GM19239 (cell line): ENCODE measurements at places on chromosomes 1 and 21.

DNA sequence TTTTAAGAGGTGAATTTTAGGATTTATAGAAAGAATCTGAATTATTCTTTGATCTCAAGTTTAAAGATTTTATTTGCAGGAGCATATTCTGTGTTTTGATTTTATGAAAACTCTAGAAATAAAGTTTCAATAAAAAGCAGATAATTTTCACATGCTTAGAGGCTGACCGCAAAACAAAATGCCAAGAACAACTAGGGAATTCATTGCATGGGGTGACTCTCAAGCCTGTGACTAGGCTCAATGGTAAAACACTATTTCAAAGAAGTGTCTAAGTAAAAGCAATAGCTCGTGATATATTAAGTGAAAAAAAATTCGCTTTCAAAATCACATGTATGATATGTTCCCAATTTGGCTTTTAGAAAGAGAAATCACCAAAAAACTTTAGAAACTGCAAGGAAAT lies 49.6 kb downstream of the RPL5 start:
- no peak for DNase-seq

GRCh38 chr1:154862907-154863306 lies 7.2 kb downstream of the KCNN3 start:
- no peak for DNase-seq

DNA sequence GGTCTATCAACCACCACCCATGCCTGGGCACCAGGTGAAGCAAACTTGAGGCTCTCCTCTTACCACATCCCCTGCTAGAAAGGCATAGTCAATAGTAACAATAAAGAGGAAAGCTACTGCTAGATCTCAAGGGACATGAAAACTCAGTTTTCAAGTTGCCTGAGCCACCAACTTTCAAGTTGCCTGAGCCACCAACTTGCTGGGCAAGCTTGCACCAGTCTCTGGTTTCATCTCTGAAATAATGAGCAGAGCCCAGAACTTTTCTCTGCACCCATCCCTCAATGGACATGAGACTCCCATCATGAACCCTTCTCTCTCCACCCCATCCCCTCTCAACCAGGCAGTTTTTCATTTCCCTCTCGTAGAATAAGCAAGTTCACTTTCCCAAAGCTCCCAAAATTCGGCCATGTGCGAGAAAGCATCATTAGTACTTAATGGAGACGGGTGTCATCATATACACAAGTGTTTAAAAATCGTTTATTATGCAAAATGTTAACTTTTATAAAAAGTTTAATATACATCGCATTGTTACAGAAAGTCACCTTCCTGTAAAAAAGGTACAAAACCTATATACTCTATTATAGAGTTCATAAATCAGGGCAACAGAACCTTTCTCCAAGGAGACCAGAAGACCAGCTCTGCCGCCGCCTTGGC lies 1.7 kb downstream of the ID3 start:
- no peak for DNase-seq

GRCh38 chr21:40564318-40564717 lies 282.6 kb downstream of the DSCAM start:
- no peak for DNase-seq

GRCh38 chr1:18288722-18289121 lies 181.1 kb downstream of the IGSF21 start:
- no peak for DNase-seq

DNA sequence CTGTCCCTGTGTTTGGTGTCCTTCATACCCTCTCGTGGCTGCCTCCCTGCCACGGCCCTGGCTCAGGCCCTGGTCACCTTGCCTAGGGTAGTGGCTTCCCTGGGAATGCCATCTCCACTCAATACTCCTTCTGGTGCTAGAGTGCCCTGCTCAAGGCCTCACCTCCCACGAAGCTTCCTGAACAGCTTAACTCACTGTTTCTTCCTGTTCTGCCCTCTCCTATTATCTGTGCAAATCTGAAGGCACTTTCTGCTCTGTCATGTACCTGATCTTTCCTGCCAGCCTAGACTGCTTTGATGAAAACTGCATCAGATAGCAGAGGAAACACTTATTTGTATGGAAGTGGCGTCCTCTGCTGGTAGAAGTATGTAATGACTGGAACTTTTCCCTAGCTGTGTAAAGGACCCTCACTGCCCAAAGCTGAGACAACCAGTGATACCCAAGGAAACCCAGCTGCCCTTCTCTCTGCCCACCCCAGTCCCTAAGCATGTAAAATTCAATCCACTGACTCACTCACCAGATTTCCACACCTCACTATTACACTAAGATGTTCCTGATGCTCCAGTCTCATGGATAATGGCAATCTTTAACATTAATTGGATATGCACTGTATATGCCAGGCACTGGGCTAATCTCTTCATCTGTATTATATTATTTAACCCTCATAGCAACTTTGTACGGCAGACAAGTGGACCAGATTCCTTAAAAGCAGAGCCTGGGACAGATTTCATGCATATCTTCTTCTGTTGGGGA lies 36.2 kb upstream of the BTG2 start:
- DNase-seq = no peak

- DNase-seq = no peak
Measured at GRCh38 chr1:22705586-22705985, 5.1 kb upstream of the EPHB2 start.

GRCh38 chr1:232890340-232890943 lies 60.0 kb upstream of the NTPCR start:
- DNase-seq = no peak

DNA sequence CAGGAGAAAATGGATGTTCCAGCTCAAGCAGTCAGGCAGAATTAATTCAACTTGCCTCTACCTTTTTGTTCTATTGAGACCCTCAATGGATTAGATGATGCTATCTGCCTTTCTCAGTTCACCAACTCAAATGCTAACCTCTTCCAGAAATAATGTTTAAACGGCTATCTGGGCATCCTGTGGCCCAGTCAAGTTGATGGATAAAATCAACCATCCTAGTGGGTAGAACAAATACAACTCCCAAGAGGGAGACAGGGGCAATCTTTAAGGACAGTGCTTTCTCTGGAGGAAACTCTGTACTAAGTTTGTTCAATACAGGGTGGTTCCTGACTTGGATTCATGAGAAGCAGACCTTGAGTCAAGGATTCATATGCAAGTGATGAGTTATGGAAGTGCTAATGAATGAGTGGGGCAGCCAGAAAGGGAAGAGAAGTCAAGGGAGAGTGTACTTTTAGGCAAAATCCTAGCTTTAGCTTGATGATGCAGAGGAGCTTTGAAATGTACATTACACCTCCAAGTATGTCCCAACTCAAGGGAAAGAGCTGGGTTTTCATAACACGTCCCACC lies 49.4 kb upstream of the COG2 start:
- DNase-seq = no peak

- DNase-seq = no peak
Measured at GRCh38 chr1:234515411-234515810, 36.4 kb upstream of the TARBP1 start.

DNA sequence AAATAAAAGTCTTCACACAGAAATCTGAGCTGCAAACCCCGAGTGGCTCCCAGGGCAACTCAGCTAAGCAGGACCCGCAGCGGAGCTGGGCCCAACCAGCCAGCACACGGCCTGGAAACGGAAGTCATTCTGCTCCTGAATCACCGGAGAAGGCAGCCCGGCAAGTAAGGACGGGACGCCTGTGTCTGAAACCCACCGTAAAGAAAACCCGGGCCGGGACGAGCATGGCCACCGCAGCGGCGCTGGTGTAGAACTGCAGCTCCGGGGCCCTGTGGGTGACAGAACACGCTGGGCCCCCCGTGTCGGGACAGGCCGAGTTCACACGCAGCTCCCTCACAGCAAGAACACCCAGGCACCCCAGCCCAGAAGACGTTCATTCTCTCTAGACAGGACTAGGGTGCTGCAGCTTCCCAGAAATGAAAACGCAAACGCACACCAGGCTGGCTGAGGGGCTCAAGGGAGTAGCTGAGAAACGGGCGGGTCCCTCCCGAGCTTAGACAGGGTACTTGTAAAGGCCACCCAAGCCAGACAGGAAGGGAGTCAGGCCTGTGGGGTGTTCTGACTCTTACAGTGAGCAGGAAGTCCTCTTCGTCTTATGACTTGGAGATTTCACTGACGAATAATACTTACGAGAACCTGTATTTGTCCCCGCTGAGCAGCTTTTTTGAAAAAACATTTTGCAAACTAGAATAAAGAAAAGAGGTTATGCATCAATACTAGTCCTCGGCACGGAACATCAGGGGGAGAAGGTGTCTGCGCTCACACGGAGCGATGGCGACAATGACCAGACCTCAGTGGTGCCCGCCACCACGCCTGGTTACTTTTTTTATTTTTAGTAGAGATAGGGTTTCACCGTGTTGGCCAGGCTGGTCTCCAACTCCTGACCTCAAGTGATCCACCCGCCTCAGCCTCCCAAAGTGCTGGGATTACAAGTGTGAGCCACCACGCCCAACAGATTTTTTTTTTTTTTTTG lies 10.9 kb upstream of the CDK11B start:
- no peak for DNase-seq

DNA sequence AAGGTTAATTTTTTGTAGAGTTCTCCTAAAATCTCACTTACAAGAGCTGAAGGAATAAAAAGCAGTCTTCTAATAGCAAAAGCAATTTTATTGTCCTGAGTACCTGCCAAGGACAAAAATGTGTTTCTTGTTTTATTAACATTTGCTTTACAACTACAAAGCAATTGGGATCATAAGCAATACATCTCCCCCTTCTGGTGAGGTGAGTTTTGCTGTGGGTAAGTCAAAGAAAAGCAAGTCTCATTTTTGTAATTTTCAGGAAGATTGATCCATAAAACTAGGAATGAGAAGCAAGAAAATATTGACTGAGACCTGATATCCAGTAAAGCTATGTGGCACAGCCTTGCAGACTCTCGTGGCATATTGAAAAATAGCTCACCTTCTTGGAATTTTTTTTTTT lies 2162.7 kb downstream of the NCAM2 start:
- DNase-seq = no peak

GRCh38 chr1:29603622-29604021 lies 367.3 kb downstream of the PTPRU start:
- no peak for DNase-seq

DNA sequence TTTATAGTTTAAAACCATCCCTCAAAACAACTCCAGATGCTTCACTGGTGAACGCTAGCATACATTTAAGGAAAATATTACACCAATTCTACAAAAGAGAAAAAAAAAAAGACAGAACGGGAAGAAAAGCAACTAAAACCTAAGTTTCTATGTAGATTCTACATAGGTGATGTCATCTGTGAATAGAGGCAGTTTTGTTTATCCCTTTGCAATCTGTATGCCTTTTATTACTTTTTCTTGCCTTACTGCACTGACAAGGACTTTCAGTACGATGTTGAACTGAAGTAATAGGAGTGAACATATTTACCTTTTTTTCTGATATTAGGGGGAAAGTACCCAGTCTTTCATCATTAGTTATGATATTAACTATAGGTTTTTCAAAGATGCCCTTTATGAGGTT lies 101.7 kb upstream of the HAO2 start:
- no peak for DNase-seq

- DNase-seq = no peak
Measured at GRCh38 chr1:116306840-116307442, 66.1 kb upstream of the ATP1A1 start.

GRCh38 chr1:28273216-28273860 lies 14.0 kb downstream of the SESN2 start:
- DNase-seq = no peak

DNA sequence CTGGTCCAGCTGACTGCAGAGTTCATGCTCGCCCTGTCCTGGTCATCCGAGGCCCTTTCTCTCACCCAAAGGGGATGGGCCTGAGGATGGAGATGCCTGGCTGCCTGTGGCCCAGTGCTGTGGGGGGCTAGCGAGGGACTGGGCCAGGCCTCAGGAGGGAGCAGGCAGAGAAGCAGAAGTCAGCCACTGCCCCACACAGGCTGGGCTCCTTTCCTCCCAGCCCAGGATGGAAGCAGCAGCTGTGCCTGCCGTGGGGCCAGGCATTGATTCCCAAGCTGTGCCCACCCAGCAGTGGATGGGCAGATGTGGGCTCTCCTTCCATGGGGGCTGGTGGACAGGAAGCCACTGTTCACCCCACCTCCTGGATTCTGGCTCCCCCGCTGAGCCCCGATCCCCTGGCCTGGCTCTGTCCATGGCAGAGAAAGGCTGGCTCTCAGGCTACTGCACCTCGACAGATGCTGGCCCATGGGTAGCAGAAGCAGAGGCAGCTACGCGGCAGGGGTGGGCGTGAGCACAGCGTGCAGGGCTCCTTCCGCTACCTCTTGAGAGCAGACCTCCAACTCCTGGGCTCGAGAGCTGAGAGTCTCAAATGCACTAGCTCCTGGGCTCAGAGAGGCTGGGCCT lies 24.6 kb downstream of the RUNX3 start:
- no peak for DNase-seq

DNA sequence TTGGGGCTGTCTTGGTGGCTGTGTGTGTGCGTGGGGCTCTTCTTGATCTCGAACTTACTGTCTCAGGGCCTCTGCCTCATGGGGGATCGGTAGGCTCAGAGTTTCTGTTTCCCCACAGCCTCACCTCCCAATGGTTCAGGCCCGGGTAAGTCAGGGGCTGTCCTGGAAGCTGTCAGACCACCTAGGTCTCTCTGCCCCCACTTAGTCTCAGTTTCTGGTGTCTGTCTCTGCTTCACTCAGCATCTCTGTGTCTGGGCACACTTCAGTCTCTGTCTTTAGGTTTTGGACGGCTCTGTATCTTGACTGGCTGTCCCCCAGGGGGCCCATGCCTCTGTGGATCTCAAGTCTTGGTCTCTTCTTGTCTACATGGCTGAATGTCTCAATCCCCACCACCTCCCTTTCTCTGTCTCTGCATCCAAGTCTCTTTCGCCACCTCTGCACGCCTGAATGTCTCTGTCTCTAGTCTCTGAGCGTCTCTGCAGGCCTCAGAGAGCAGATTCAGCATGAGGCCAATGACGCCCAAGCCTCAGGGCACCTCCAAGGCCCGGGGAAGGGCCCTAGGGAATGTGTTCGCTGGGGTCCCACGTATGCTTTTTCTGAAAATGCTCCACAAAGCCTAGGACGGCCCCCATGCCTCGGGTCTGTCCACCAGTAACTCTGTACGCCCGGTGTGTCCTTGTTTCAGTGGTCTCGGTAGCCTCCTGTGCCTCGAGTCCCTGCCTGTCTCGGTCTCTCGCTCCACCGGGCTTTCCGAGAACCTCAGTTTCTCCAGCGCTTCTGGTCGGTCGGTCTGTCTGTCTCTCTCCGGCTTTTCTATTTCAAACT lies 818 bp downstream of the FHL3 start:
- no peak for DNase-seq

DNA sequence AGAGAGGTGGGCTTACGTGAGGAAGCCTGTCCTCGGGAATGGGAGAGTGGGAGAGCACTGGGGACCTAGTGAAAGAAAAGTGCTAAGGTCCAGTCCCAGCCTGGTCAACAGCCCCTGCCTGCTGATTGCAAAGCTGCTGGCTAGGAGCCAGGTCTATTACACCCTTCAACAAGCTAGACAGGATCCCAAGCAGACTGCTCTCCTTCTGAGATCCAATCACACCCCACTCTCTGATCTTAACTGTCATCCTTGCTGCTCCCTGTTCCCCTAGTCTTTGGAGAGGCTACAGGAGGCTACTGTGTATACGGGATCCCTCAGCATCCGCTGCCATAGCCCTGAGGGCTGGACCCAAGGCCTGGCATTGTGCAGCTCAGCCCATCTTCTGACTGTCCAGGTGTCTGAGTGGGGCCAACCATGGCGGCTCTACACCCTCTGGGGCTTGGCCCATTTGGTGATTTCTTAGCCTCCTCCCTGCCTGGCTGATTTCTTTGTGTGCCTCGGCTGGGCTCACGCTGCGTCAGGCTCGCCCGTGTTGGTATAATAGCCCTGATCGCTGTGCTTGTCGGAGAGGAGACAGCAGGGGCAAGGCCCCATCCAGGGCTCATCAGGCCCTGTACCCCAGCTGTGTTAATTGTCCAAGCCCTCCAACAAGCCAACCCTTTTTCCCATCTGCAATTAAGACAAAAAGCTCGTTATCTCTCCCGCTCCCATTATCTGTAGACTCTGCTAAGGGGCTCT lies 43.9 kb downstream of the NAV1 start:
- no peak for DNase-seq
